ENCODE measurements at places on chromosomes 4 and X.

DNA sequence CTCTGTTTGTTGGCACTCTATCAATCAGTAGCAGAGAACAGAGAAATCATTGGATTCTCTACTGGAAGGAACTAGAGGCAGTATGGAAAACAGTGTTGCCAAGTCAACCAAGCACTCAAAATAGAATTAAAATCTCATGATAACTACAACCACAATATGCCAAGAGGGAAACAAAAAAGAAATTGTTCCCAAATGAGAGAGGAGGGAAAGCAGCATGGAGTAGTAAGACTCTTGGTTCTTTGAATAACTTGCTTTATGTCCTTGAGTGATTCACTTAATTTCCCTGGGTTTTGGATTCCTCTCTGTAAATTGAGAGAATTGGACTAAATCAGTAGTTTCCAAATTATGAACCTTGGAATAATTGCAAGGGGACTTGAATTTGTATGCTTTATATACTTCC lies 285.5 kb upstream of the ANKRD50 start:
- peak; percentile 97 for DNase-seq

DNA sequence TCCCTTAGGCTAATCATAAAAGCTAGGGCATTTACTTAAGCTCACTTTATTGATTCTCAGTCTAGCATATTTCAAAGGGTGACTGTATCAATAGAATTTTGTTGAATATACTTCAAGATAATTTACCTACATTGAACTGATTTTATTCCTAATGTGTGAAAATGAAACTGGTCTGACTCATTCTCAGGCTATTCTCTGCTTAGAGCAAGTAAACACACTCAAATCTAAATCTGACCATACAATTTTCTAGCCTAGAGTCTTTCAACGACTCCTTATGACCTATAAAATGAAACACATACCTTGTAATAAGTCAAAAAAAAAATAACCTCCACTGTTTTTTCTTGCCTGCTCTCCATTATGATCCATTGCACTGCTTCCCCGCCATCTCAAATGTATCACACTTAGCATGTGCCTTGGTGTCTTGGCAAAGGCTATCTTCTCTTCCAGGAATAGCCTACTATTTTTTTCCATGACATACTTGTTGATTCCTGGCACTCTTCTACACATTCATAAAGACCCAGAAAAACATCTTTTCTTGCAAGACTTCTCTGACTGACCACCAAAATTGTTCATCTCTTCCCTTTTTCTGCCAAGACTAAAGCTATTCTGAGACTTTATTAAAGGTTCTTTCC lies 965.1 kb upstream of the HS3ST1 start:
- DNase-seq, result no peak

DNA sequence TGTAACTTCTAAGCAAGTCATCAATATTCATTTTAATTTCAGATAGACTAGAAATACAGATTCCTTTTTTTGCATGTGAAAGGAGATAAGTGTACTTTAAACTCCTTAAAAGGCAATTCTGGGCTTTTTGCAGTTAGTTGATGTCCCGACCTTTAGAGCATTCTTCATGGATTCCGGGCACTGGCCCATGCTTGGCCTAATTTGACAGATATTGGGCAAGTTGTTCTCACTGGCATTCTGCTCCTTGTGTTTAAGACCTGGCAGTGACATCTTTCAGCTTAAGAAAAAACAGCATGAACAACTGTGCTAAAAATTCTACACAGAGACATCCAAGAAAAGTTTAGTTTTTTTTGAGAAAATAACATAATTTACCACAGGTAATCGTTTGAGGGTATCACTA lies 1037.2 kb downstream of the PCDH18 start:
- DNase-seq, result no peak

DNA sequence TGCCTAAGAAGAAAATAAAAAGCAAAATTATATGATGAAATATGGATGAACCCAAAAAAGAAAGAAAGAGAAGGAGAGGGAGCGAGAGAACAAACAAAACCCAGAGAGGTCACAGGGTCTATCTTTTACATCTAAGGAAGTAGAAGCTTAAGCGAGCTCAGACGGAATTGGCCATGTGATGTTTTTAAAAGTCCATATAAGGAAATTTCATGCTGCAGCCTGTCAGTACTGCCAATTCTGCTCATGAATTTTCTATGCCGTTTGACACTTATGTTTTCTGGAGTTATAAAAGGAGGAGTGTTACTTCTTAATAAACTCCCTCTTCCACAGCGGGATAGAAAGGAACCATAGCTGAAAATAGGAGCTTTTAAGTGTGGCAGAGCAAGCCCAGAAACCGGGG lies 32.9 kb upstream of the DCX start:
- no peak for DNase-seq

- DNase-seq, result no peak
Observed at GRCh38 chr4:148944839-148945219, 502.6 kb upstream of the NR3C2 start.

- DNase-seq, result no peak
Observed at GRCh38 chrX:112830540-112830939, 10.1 kb downstream of the AMOT start.

DNA sequence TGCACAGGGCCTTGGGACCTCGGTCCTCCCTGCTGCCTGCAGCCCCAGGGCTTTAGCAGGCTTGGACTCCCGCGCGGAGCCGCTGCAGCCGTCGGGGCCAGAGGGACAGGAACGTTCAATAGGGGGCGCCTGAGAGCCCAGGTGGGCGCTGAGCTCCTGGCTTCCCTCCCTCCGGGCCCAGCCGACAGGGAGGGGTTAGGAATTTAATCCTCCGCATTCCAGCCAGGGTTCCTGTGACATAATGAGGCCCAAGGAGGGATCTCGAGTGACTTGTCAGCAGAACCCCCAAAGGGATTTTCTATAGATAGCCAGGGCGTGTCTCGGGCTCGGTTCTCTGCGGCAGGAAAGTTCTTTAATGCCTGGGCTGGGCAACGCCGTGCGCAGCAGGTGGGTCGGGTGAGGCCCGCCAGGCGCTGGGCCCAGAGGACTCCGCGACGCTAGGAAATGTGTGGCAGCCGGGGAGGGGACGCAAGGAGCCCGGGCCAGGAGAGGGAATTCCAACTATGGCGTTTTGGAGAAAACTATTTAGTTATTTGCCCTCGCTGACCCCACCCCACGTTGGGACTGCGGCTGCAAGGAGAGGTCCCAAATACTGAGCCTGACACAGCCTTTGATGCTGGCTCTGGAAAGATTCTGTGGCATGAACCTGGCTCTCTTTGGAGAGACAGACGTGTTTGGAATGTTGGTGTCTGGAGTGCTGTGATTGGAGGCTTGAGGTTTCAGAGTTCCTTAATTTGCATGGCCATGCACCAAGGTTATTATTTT lies 285.2 kb upstream of the GATB start:
- DNase-seq, result no peak

DNA sequence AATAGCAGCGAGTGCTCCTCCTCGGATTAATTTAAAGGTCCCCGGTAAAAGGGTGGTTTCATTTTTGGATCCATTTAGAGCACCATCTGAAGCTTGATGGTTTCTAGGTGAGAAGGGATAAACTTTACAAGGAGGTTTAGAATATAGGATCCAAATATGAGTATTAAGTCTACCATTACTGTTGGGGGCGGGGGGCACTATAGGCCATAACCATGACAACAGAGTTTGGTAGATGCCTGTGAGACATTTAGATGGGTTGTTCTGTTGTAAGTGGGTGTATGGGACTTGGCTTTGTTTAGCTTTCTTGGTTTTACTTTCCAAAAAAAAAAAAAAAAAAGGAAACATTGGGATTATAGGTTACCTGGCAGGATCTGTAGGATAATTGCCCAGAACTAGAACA lies 92.7 kb downstream of the TENT5D start:
- DNase-seq, result no peak

- DNase-seq, result no peak
Observed at GRCh38 chr4:185396724-185397385, at the start of gene ANKRD37. Gene ANKRD37, plus strand, starts transcription at chr4:185396841. Its CDS starts 83 bp downstream, at chr4:185396924.

DNA sequence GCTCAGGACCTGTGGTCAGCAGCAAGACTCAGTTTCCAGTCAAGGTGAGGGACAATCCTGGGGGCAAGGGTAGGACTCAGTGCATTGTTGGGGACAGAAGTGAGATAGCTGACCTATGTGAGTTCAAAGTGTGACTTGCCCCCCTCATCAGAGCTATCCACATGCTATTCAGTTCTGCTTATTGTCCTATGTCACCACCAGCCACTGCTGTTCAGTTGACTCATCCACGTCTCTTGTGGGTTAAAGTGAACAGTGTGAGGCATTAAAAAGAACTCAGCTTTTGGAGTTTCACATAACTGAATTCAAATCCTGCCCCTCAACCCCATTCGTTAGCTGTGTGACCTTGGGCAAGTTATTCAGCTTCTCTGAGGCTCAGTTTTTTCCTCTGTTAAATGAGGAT lies 4.4 kb upstream of the APLN start:
- DNase-seq, result no peak

- DNase-seq, result no peak
Observed at GRCh38 chr4:37066159-37066558, 178.4 kb upstream of the NWD2 start.

DNA sequence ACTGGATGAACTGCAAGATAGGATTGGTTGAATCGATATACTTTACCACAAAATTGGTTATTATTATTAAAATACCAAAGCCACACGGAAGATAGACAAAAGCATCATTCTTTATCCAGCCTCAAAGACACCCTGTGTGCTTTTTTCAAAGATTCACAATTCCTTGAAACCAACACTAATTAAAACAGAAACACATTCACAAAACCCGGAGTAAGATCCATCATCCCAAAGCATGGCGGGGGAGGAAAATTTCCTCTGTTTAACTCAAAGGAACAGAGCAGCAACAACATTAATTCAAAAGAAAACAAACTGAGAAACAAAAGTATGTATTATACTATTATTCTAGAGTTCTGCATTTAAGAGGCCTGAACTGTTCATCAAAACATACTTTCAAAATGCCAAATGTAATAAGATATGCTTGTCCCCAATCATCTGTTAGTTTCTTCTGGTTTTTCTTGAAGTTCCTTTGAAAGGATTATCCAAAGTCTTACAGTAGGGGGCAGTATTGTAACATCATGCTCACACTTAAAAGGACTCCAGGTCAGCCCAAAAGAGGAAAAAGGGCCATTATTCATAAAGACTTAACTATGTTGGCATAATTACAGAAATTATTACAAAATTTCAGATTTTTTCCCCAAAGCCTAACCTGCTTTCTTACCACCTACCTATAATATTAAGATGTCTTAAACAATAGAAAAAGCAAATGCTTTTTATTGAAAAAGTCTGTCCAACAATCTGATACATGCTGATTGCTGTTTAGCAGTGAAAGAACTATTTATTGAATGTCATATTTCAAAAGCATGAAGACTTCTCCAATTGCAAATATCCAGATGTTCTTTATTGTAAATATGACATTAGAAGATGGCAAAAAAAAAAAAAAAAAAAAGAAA lies 168.7 kb downstream of the SCFD2 start:
- DNase-seq, result peak; percentile 82

DNA sequence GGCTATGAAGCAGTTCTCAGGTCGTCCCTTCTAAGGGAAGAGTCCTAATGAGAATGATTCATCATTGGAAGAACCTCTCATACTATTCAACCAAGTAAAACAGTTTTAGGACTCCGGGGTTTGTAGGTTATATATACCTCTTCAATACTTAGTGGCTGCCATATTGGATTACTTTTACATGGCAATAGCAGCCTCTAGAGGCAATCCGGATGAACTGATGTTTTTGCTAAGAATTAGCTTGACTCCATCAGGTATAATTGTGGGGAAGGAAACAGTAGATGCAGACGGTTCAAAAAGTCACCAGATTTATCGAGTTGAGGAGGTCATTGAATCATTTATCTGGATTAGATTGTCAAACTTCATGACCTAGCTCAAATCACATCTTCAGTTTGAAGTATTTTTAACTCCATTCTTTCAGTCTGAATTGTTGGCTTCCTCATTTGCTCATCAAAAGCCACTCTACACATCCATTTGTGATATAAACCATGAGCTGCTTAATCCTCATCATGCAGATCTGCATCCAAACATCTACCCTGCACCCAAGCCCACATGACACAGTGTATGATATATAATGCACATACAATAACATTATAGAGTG lies 28.4 kb downstream of the GUCY1B1 start:
- peak; percentile 33 for DNase-seq

- no peak for DNase-seq
Observed at GRCh38 chr4:147236806-147237205, 244.1 kb upstream of the EDNRA start.

DNA sequence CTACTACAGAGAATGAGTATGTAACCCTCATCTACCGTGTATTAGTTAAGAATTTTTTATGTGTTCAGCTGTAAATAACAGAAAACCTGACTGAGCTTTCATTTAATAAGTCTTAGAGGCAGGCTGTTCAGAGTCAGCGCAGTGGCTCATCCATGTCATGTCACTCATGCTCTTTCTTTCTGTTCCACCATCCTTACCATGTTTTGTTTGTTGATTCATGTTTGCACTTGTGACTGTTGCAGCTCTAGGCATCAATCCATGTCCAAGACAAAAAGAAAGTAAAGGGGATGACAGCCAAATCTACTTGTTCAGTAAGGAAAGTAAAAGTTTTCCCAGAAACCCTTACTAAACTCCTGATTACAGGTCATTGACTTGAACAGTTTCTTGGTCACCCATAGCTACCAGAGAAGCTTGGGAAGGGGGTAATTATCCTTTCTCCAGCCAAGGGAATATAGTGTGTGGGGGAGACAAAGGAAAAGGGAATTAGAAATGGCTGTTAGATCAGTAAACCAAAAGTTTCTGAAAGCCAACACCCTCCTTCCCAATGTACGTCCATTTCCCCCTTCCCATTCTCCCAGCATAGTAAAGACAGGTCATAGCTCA lies 9.0 kb downstream of the ART3 start:
- DNase-seq, result no peak

GRCh38 chr4:6208416-6208815 lies 8.1 kb upstream of the JAKMIP1 start:
- no peak for DNase-seq

- DNase-seq, result no peak
Observed at GRCh38 chr4:104616401-104616820, 121.7 kb upstream of the CXXC4 start.

DNA sequence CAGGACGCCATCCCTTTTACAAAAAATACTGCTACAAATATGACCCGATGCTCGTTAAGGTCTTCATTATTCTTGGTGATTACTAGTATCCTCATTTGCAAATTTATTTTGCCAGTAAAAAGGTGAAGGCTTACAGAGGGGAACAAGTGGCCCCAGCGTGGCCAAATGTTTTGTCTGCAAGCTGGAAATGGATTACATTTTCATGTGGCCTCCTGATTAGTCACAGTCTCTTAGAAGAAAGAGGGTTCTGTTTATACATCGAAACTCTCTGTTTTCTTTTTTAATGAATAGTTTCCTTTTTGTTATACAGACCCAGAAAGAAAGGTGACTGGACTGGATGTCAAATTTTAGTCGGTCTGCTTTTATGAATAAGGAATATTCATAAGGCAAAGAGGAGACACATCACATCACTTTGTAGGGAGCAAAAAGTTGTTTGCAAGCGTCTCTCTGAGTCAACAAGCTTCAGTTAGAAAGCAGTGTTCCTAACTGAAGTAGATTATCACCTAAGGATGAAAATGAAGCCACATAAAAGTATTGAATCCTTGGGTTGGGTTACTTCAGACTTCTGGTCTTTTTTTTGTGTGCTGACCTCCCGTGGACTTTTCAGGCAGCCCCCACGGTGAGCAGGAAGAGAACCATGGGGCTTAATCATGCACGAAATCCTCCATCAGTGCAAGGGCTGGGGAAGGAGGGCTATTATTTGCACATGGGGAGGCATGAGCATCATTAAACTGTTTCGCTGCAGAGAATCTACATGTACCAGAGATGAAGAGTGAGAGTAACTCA lies 125.6 kb downstream of the ARSF start:
- peak; percentile 35 for DNase-seq

- no peak for DNase-seq
Observed at GRCh38 chrX:150575419-150575814, 7.0 kb downstream of the MTM1 start.

- DNase-seq, result peak; percentile 1
Observed at GRCh38 chr4:67234296-67234695, 311.0 kb downstream of the CENPC start.

GRCh38 chrX:38672646-38673045 lies 111.3 kb downstream of the TSPAN7 start:
- DNase-seq, result peak; percentile 65

All from foreskin melanocyte (primary cell).